ENCODE measurements at places on chromosomes 3 and 15.

- no peak for DNase-seq
Measured at GRCh38 chr3:146598535-146598934, 6.6 kb downstream of the PLSCR5 start.

DNA sequence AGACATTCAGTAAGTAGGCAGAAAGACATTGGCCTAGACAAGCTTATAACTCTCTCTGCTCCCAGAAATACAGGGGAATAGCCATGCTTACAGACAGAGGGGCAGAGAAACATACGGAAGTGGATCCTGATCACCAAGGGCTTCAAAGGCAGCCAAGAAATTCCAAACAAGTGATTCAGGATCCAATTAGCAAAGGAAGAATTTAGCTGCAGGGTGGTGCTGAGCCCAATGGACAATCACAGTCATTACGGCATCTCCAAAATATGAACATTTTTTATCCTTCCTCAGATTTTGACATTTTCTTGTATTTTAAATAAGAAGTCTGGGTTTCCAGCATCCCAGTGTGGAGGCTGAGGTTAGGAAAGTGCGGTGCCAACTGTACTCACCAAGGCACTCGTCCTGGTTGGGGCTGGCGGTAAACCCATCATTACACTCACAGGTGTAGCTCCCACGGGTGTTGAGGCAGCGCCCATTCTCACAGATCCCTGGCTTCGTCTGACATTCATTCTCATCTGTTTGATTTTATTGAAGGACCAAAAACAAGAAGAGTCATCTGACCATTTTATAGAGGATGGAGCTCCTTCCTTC is 96.8 kb downstream of the DUT start:
- DNase-seq = no peak

DNA sequence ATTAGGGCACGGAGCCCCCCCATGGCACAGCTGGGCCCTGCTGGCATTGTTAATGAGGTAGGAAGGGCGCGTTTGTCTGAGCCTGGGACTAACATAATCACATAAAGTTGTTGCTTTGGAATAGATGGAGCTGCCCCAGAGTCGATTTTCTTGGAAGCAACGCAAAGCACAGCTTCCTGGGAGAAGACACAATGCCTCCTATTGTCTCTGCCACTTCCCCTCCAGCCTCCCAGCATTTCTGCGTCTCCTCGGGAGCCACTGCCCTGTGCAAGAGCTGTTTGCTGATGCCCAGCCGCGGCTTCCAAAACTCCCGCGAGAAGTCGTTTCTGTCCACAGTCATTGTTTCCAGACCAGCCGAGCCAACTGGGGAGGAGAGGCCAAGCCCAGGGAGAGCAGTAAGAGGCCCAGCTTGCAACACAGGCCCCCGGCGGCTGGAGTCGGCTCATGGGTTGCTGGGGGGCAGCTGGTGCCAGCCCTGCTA is 18.1 kb upstream of the ALDH1A3 start:
- no peak for DNase-seq

GRCh38 chr3:11554236-11554610 is 89.5 kb downstream of the VGLL4 start:
- DNase-seq = no peak

GRCh38 chr15:72009222-72009621 is 108.7 kb downstream of the MYO9A start:
- DNase-seq = no peak

GRCh38 chr15:49877117-49877872 is 241.7 kb downstream of the ATP8B4 start:
- no peak for DNase-seq

- no peak for DNase-seq
Measured at GRCh38 chr15:90664650-90665287, 52.4 kb upstream of the BLM start.

DNA sequence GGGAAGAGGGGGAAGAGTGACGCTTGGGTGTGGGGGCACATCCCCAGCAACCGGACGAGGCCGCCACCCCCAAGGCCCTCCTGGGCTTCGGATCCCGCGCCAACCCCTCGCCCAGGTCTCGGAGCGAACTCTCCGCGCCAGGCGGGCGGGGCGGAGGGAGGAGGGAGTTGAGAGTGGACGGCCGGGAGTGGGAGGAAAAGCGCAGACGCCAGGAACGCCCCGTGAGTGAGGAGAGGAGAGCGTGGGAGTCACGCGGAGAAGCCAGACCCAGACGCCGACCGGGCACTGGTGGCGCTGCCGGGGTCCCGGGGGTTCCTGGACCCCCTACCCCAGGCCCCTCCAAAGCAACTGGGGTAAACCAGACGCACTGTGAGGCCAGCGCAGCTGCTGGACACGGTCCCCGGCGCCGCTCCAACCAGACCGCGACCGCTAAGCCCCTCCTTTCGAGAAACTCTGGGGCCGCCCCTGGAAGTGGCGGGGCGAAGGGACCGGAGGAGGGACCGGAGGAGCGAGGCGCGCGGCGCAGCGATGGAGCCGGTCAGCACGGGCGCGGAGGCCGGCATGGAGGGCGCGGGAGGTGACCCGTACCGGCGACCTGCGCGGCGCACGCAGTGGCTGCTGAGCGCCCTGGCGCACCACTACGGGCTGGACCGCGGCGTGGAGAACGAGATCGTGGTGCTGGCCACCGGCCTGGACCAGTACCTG is at the start of gene EFCC1:
EFCC1 (plus strand) TSS at position 204 of the 705 bp plus-strand sequence; CDS start at position 529, 325 bp downstream.
- no peak for DNase-seq

DNA sequence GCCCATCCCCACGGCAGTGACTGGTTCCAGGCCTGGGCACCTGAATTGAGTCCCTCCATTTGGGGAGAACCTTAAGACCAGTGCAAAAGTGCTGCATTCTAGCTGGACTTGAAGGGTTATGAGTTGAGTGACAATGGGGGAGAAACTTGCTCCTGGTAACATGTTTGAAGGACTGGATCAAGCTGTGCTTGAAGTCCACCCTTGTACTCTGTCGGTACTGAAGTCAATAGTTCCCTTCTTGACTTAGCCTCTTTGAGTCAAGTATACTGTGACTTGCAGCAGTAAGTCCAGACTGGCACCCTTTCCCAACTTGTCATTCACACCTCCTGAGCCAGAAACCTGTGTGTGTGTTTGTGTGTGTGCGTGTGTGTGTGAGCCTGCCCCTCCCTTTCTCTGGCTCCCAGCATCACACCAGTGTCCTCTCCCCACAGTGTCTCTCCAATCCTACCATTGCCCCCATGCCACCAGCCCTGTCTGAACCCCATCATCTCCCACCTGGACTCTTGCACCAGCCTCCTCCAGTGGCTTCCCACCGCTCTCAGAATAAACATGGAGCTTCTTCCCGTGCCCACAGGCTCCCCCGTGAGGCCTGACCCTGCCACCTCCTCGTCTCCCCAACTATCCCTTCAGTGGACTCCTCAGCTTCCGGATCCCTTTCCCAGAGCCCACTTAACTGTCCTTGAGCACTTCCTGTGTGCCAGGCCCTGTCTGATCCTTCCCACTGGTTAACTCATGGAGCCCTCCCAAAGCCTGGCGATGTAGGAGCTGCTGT is 10.2 kb upstream of the FBLN2 start:
- DNase-seq = no peak

DNA sequence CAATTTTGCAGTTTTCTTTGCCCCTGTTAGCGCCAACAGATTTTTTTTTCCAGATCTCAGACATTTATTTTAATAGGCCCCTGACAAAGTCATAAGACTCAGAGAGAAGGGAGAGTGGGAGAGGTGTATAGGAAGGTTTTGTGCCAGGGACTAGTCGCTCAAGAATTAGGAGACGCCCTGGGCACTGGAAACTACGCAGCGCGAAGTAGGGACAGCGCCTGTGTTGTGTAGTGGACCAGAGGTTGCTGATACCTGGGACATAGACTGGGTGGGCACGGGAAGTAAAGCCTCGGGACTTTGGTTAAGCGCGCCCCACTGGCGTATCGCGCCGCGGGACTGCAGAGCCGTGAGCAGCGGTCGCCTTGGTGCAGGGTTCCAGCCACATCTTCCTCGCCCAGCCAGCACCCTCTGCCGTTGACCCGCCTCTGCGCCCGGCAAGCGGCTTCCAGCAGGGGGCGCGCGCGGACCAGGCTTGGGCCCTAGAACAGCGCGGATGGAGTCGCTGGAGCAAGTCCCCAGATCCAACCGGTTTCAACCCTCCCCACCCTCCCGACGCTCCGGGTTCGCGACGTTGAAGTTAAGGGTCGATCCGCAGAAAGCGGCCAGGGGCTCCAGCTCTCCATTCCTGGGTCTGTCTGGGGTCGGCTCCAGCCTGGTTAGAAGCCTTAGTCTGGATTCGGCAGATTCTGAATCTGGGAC is 3.0 kb upstream of the ISLR2 start:
- DNase-seq = peak; percentile 70

DNA sequence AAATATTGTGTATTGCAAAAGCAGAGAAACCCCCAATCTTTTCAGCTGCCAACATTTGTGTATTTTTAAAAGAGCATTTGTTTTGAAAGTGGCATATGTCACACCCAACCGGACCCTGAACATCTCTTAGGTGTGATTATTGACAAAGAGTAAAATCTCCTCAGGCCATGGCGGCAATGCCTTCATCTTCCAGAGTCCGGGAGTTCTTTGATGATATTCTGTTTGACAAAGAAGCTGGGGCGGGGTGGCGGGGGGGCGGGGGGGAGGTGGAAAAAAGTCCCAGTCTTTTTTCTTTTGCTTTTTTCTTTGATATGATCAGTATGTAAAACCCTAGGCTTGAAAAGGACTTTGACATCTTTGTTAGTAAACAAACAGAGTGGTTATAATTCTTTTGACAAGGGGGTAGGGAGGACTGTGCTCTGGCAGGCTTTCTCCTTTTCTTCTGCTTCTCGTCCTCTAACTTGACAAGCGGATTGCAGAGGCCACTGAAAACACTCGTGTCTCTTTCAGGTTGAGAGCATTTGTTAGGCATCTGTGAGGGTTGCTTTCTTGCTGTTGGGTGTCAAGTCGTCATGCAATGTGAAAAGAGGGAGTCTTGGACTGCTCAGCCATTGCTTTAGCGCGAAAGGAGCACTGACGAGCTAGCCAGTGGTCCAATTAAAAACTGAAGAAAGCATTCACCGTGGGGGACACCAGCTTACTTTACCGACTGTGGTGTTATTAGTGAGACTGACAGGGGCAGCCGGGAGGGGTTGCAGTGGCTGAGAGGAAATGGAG is 243.2 kb downstream of the NSUN3 start:
- no peak for DNase-seq

DNA sequence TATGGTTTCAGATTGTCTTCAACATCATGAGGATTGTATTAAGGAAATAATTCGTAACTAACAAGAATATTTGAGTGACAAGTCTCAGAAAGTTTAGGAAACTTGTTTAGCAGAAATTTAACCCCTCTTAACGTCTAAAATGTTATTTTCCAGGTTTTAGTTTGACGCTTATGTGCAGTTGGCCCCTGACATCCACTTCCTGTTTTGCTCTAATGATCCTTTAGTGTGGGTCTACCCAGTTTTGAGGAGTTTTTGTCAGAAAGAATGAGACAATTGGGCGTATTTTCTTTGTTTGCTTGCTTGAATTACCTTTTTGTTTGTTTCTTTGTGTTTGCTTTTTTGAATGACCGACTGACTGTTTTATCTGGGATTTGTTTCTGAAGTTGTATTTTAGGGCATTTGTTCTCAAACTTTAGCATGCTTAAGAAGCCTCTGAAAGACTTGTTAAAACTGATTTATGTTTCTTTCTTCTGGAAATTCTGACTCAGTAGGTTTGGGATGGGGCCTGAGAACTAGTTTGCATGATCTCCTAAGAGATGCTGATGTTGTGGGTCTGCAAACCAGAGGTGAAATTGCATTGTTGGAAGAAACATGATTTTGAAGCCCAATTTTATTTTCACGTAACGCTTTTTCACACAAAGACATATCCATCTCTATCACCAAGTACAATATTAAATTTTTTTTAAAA is 20.6 kb downstream of the RBMS3 start:
- DNase-seq = no peak

DNA sequence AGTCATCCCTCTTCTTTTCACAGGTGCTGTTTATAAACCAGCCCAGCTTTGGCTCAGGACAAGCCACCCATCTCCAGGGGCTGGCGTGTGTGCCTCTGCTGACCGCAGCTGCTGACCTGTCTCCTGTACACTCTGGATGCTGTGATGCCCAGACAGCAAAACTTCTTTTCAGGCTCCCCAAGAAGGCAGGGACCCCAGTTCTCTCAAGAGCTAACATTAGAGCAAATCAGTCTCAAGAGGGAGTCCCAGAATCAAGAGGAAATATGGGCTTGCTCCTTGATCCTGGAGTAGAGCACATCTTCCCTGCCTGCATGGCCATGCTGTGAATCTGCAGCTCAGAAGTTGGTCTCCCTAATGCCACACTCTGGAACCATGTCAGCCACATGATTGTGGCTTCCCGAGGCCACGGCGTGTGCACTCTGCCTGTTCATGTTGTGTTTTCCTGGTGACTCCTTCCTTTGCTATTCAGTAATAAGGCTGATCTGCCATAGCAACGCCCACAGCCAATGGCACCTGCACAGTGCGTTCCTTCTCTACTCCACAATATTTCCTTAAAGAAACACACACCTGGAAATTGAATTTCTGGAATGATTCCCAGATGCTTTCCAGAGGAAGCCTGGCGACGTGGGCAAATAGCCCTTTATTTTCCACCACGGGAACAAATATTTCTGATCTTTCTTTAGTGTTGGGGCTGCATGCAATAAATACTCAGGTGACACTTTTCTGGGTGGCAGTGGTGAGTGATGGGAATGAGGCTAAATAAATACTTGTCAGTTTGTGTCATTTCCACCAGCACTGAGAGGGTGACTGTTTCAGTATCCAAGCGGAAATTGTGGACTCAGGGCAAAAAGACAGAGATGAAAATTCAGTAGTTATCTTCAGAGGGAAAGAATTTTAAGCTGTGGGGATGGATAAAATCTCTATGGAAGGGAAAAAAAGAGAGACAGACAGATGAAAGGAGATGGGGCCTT is 21.9 kb upstream of the THSD4 start:
- DNase-seq = no peak
